ENCODE measurements at places on chromosomes 7 and 10.

GRCh38 chr10:32207544-32207943 lies 139.4 kb downstream of the EPC1 start:
- no peak for DNase-seq

GRCh38 chr7:12107841-12108254 lies 103.2 kb upstream of the TMEM106B start:
- no peak for DNase-seq

- DNase-seq, result no peak
Measured at GRCh38 chr10:89303161-89303560, 1.3 kb downstream of the IFIT2 start.

DNA sequence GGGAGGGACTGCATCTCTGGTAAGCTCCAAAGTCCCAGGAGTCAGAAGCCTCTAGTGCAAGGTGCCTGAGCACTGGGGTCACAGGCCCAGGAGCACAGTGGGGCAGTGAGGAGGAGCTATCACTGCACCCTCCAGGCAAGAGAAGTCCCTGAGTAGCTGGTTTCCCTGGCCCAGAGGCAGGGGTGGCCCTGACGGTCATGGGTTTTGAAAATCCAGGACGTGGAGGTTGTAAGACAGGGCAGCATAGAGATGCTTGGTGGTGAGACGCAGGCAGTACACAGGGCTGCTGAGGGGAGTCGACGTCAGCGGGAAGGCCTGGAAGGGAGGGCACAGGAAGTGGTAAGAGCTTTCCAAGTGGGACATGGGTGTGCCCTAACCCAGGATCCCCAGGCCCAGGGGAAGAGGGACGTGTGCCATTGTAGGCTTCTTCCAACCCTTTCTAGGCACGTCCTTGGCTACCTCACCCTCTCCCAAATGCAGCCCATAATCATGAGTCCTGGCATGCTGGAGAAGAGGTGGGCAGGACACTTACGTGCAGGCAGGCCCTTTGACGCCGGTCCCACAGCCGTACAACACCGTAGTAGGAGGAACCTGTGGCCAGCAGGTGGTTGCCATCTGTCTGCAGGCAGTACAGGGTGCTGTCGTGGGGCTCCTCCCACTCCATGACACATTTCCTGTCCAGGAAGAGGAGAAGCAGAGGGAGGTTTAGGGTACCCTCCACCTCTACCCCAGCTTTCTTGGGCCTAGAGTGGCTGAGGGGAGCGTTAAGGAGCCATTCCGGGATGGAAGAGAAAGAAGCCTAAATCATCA lies 23.2 kb downstream of the DPCD start:
- no peak for DNase-seq

- no peak for DNase-seq
Measured at GRCh38 chr7:117929237-117929636, 56.0 kb upstream of the CTTNBP2 start.

DNA sequence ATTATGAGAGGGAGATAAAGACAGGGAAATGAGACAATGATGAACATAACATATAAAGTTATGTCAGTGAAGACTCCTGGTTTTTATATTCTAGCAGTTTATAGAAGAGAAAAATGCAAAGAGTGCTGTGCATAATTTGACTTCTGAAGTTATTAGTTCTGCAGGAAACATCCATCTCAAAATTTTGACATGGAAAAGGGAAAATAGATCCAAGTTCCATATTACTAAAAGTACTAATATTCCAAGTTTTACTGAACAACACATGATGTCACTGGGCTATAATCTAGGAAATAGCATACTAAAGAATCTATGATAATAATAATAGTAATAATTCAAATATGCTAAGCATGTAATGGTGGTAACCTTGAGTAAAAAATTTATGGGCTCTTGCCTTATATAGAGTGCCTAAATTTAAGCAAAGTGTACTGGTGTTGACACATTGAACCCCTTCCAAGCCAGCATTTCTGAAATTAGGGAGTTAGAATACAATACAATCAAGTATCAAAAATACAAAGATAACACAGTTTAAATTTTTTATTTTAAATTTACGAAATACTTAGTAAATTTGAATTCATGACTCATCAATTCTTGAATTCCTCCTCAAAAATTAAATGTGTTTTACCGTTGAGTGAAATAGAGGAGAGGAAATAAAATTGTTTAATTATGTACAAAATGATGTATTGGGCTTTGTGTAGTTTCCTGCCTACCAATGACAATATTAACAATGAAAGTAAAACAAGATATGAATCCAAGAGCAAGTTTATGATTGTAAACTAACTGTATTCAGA lies 102.8 kb upstream of the KCND2 start:
- no peak for DNase-seq

- DNase-seq, result no peak
Measured at GRCh38 chr10:69732147-69732825, 69.4 kb upstream of the COL13A1 start.

GRCh38 chr10:27643301-27643700 lies 102.3 kb downstream of the MKX start:
- DNase-seq, result no peak

DNA sequence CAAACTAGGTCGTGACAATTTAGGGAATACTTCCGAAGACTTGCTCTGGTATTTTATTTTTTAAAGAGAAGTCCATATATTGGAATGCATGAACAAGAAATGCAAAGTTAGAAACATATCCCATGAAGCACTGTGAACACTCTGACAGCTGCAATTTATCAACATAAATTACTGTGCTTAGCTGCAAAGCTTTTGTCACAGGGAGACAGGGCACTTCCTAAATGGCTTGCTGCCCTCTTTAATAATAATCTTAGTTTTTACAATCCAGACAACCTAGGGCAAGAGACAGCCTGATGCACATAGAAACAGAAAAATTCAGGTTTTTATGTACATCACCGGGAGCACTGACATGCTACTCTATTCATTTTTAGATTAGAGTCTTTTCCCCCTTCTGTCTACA lies 78.3 kb upstream of the NOBOX start:
- no peak for DNase-seq

DNA sequence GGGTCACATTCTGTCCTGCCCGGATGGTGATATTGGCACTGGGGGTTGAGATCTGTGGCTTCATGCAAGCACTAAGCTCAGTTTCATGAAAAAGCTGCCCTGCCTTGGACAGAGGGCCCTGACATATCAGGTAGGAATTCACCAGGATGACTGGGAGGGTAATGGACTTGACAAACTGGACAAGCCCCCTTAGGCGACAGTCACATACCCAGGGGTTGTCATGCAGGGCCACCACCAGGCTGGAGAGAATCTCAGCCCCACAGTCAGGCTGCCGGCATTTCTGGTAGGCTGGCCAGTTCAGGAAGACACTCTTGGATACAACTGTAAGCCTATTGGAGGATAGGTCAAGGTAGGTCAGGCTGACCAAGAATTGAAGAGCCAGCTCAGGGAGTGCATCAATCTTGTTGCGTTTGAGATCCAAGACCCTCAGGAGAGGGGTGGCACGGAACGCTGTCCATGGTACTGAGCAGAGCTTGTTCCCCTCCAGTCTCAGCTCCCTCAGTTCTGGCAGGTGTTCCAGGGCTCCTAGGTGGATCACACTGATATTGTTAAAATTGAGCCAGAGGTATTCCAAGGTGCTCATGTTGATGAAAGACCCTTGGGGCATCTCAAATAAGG lies 824 bp downstream of the LRIT2 start:
- no peak for DNase-seq

DNA sequence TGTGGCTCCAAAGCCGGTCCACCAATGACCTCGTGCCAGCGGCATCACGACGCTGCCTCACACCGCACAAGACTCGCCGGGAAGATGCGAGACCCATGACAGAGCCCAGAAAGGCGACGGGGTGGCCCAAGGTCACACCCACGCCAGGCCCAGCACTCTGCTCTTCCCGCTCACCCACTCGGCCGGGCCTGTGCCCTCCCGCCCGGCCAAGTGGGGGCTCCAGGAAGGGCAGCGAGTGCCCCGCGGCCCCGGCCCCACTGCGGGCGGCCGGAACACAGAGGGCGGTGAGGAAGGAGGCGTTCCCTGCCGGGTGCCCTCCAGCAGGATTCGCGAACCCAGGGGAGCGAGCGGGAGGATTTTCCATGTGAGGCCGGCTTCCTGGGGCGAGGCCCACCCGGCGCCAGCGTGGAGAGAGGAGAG lies 56.3 kb downstream of the PDGFA start:
- DNase-seq, result no peak

DNA sequence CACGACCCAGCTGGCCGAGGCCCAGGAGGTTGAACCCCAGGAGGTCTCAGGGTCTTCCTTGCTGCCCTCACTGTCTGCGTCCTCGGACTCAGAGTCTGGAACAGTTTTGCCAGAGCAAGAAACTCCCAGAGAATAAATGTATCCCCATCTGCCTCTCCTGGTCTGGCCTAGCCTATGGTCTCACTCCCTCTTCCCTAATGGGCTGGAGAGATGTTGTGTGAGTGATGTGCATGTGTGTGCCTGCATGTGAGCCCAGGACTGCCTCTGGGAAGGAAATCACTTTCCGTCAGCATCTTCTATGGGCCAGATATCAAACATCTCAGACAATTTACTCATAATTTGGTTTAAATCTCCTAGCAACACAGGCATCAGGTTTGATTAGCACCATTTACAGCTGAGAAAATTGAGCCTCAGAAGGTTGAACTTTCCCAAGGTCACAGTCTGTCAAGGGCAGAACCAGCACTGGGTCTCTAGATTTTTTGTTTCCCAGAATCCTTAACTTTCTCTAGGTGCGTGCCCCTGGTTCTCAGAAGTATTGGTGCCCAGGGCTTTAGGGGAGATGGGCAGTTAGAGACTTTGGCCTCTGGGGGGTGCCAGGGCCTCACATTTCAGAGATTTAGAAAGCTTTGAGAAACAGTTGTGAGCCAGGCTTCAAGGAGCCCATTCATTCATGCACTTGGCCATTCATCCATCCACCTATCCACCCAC lies 4.9 kb downstream of the TMEM270 start:
- DNase-seq, result peak; percentile 26

DNA sequence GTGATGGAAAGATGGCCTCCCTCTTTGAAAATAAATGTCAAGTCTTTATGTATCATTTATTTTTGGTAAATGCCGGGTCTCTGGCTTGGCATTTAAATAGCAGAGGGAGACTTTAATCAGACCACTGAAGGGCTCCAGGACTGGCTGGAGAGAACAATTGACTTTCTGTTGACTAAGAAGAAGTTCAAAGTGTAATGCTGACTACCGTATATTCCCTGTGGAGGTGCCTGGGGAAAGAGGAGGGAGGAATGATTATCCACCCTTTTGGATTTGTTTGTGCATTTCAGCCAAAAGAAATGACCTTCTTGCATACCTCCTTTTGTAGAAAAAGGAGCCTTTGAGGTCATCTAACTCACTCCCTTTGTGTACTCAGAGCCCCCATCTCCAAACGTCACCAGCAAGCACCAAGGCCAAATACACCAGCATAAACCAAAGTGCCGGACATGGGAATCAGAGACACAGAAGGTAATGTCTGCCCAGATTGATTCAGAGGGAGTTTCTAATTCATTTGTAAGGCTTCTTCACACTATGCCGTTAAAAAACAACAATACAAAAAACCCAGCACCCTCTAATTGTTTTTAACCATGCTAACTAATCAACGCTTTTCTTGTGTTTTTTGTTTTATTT lies 75.2 kb downstream of the PRLHR start:
- DNase-seq, result no peak

GRCh38 chr10:43265799-43266721 lies 805 bp downstream of the RASGEF1A start:
- no peak for DNase-seq

DNA sequence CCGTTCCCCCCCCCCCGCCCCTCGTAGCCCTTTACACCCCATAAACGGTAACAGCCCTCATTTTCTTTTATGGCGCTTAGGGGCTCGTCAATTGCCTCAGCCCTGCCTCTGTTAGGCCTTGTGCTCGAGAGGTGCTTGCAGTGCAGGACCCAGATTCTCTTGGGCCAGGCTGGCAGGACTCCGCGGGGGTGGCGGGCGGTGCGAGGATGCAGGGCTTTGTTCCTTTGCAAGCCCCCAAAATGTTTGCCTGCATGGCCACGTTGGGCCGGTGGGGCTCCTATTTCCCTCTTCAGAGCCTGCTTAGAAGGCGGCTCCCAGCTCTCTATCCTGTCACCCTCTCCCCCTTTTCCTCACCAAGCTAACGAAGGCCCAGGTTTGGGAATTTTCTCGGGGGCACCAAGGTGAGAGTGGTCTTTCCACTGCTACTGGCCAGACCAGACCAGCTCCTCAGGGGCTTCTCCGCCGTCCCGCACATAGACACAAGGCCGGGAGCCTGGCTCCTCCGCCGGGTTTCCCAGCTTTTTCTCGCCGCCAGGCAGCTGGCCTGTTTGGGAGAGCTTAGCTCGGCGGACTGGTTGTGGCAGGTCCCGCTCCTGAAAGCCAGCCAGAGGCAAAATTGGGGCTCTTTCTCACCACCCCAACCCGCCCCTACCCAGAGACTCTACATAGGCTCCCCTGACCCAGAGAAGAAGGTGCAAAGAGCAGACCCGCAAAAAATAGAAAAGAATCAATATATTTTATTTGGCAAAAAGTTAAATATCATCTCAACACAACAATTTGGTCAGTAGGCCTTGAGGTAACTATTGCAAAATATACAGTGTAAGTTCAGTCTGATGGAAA lies 3.4 kb downstream of the HOXA9 start:
- DNase-seq, result no peak

DNA sequence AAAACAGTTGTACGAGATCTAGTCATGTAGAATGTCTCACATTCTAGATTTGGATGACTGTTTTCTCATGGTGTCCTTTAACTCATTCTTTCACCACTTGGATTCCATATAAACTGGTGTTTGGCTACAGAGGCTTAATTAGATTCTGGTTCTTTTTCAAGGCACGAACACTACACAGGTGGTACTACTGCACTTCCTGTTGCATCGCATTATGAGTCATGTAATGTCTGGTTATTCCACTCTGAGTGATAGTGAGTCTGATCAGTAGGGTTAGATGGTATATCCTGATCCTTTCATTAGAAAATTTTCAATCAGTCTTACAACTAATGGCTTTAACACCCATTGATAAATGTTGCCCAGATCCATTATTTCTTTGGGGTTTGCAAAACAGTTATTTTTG lies 11.2 kb upstream of the AKAP9 start:
- no peak for DNase-seq

DNA sequence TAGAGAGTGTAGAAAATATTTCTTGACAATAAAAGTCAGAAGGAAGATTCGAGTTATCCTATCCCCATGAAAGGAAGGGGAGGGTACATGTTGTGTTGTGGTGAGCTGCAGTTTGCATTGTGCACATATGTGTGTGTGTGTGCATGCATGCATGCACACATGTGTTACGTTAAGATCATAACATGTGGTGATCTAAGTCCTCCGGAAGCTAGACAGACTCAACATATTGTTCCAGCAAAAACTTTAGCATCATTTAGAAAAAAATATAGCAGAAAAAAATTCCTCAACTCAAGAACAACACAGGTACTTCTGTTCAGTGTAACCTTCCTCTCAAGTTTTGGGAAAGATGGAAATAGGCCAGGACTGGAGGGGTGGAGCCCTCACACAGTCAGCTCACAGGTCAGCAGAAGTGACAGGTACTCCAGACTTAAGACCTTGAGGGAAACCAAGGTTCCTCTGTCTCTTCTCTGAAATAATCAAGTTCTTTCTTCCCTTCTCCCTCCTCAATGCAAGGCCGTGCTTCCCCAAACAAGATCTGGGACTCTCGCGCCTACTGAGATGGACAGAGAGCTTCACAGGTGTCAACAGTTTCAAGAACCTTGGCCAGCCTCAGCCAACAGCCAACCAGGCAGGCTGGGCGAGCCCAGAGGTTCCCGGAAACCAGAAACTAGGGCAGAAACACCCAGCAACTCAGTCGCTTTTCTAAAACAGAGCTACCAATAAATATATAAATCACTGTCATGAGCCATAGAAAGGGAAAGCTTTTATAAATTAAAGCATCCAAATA lies 205.2 kb downstream of the FAM107B start:
- no peak for DNase-seq

- DNase-seq, result no peak
Measured at GRCh38 chr7:42494199-42494710, 257.2 kb upstream of the GLI3 start.
